ENCODE measurements at places on chromosomes 7 and 10.

- DNase-seq = no peak
Observed at GRCh38 chr7:123637203-123637602, 18.5 kb upstream of the LMOD2 start.

DNA sequence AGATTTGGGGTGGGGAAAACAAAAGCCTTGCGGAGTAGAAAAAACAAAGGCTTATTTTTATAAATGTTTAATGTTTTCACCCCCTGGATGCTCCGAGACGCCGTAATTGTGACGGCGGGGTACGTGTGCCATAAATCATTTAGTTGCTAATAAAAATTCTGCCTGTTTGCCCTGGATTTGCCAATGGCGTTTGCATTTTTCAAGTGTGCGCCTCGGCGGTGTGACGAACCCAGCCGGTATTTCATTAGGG lies 2.5 kb upstream of the TNRC18 start:
- DNase-seq = no peak

DNA sequence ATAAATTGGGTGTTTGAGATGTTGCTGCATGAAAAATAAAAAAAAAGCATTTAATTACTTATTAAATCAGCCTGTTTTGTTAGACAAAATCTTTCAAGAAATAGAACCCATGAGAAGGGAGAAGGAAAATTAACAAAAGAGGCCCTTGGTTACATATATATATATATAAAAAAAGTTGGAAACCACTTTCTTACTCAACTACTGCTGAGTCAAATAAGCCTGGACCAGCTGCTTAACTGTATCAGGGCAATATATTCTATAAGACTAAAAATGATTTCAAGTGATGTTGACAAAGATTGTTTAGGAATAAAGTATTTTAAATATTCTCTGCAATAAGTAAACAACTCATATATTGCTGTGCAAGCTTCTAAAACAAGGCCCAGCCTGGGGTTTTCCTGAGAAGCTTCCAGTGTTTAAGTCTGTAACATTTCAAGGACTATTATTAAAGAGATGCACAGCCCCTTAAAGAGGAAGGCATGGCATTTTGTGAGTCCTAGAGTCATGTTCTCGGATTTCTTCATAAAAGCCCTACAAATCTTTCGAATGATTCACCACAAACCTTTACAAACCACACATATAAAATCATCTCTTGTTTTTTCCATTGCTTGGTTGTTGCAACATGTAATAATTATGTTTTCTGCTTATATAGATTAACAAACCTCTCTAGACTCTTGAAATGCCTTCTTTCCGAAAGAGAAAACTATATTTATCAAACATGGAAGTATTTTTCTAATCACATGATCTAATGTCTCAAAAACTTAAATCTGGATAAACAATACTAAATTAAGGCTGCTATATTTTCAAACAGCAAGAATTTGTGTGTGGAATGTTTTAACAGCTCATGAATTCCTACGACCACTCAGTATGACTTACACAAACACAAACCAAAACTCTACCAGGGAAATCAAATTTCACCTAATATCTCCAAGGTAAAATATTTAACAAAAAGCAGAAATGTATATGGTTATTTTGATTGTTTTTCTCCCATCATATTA lies 14.3 kb downstream of the JAZF1 start:
- DNase-seq = no peak

DNA sequence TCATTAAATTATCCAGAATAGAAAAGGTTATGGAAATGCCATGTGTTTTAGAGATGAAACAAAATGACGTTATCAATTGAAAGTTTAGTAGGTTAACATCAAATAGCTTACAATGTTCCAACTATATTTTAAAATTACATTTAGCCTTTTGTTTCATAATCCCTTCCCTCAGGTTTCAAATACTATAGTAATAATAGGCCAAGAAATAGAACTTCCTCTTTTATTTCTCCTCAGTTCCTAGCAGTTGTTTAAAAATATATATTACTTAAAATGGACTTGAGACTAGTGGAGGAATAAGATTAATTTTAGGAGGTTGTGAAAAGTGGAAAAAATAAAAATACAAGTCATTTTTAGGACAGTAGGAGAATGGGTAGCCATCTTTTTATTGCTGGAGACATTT lies 16.4 kb upstream of the PDSS1 start:
- no peak for DNase-seq

- no peak for DNase-seq
Observed at GRCh38 chr7:44377681-44378421, 52.5 kb upstream of the CAMK2B start.

DNA sequence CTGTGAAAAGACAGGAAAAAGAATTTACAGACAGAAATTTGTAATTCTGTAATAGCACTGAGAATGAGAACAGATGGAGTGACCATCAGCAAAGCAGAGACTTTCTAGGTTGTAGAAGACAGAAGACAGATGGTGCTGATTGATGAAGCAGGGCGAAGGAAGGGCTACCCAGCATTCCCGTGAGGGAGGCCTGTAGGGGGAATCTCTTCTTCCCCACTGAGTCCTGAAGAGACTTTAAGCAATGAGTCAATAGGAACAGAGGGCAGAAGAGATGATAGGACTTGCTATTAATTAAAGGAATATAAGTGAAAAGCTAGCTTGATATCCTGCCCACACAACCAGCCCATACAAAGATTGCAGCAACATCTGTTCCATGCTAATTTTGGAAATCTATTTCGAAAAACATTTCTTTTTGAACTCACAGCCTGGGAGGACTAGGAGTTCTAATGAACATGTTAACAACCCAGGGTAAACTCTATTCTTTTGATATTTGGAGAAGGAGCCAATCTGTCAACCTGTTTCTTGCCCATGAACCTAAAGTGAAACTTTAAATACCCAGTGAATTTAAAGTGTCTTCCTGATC lies 44.1 kb downstream of the RALA start:
- DNase-seq = no peak

GRCh38 chr7:93359520-93360198 lies 127.5 kb downstream of the VPS50 start:
- DNase-seq = no peak

GRCh38 chr7:78111386-78111785 lies 312.8 kb downstream of the PHTF2 start:
- DNase-seq = no peak

DNA sequence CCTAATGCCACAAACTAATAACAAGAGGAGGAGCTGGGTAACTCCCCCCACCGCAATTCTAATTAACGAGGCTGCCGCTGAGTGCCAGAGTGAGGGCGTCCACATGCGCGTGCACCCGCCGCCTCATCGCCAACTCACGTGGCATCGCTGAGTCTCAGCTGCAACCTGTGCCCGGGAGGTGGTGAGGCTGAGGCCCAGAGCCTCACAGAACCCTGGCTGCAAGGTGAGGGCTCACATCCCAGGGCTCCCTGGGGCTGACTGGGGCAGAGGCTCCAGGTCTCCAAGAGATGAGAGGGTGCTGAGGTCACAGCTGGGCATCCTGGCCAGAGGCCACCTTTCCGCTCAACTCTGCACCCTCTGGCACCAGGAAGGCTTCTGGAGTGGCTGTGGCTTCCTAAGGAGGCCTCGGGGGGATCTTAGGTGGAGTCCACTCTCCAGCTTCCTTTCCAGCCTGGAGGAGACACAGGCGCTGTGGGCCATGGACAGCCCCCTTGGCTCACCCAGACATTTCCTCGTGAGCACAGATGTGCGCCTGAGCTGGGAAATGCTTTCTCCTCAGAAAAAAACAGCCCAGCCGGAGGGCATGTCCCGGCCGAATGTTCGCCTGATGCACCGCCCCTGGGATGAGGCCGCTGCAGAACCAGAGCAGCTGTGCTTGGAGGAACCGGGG lies 242.6 kb downstream of the MAD1L1 start:
- no peak for DNase-seq

GRCh38 chr7:25989140-25989705 lies 162.8 kb upstream of the NFE2L3 start:
- no peak for DNase-seq

DNA sequence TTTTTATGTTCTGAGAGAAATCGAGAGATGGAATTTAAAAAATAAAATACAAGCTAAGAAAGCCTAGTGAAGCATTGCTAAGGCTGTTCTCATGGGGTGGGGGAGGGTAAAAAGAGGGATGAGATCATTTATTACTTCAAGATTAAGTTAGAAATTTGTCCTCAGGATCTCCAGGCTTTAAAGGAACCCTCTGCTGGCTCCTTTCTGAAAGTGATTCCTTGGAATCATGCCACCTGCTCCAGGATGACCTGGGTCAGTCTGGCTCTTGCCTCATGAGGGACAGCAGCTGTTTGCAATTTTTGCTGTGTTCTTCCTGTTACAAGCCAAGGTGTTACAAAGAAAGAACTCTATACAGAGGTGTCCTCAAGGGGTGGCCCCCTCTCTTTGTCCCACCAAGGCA lies 69.8 kb downstream of the CDK1 start:
- DNase-seq = no peak

DNA sequence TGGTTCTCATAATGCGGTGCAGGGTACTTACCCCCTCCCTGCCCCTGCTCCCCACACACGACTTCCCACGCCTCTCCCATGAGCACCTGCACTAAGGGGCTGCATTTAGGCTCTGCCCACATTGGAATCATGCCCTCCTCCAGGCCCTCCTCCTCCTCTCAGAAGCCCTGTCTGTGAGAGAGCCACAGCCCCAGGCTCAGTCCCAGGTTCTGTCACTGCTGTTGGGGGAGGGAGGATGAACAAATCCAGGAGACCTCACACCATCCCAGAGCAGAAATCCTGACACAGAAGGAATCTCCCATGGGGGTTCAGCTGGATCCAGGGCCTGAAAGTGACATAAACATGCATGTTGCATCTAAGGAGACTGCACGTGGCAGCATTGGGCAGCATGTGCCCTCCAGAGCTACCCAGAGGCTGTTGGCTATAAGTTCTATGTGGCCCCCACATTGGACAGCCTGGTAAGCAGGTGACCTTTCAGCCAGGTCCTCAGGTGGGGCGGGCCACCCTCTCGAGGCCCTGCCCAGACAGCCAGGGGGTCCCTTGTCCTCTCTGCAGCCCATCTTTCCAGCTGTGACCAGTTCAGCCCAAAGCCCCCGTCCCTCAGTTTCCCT lies 1.6 kb upstream of the PILRA start:
- no peak for DNase-seq

DNA sequence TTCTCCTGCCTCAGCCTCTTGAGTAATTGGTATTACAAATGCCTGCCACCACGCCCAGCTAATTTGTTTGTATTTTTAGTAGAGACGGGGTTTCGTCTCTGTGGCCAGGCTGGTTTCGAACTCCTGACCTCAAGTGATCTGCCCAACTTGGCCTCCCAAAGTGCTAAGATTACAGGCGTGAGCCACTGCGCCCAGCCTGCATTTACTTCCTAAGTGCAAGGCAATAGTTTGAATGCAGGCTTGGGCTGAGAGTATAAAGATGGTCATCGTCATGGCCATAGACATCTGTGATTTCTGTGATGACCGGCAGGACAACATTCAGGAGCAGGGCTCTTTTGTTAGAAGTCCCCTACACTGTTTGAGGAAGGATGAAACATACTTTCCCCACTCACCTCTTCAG lies 393.9 kb upstream of the SHH start:
- DNase-seq = no peak

DNA sequence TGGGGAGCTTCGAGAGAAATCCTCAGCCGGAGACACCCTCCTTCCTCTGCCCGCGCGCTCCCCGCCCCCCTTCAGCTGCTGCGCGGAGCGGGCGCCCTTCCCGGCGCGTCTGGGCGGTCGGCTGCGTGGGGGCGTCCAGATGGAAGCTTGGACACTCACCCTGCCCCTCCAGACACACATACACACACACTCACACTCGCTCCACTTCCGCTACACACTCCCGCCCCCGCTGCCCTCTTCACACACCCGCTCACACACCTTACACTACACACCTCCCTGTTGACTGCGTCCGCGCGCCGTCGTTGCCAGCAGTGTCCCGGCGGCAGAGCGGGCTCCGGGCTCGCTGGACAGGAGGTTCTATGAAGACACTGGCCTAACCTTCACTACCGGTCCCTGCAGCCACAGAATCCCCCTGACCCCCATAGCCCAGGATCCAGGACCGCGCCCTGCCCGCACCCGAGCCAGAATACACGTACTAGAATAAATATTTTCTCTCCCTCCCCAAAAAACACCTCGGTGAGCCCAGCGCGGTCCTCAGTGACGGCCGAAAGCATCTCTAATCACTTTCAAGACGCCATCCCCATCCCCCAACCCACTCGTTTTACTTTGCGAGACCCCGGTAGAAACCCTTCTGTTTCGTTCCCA lies 1.1 kb upstream of the EGR2 start:
- no peak for DNase-seq

DNA sequence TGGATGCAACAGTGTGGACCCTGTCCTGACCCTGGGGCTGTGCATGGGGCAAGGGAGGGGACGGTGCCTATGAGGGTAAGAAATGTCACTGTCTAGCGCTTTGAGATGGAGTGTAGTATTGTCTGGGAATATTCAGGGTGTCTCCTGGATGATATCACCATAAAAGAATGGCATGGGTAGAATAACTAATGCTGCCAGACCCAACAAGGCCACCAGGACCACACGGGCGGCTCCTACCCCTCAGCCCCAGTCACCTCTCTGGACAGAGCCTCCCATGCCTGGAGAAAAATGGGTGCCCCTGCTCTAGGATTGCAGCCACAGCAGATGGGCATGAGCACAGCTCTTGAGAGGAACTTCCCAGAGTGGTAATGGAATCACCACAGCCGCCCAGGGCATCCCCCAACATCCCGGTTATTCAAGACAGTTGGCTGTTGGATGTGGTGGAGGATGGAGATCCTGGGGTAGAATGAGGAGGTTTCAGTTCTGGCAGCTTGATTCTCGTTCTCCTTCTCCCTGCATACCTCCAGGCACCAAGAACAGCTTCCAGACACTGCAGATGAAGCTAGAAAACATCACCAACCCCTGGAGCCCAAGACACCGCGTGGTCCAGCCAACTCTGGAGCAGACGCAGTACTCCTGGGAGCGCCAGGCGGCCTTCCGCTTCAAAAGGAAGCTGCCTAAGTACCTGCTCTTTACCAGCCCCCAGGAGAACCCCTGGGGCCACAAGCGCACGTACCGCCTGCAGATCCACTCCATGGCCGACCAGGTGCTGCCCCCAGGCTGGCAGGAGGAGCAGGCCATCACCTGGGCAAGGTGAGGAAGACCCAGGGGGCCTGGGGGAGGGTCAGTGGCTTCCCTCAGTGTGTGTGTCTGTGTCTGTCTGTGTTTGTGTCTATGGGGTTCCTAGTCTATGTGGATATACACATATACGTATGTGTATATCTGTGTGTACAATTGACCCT lies 6.2 kb downstream of the AOC1 start:
- no peak for DNase-seq

GRCh38 chr7:84811362-84811761 lies 375.5 kb downstream of the SEMA3D start:
- DNase-seq = no peak

GRCh38 chr10:59585046-59585700 lies 124.5 kb downstream of the SLC16A9 start:
- no peak for DNase-seq

DNA sequence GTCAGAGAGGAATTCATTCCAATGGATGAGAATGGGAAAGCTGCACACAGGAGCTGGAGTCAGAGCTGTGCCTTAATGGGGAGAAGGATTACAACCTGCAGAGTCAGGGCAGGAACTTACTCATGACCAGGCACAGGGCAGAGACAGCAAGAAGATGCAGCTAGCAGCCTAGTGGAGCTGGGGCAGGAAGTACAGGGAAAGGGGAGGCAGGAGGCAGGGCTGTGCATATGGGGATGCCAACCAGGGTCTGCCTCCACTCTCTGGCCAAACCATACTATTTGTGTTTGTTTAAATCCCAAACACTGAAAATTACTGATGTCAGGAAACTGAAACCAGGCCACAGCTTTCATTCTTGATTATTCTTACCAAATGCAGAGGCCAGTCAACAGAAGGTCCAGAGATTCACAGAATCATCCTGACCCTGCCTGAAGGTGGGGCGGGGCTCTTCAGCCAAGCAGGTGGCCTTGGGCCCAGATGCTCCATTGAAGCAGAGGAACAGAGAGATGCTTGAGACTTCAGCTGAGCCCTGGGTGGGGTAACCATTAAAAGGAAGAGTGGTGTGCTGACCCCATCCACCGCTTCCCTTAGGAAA lies 461.9 kb downstream of the KCNMA1 start:
- no peak for DNase-seq

Measured in T-helper 22 cell (primary cell).